ENCODE measurements at places on chromosomes 5 and 9.
A peak's percentile ranks its signal among the peaks of the same experiment; 100 is the strongest.

GRCh38 chr5:6766604-6767093 lies 53.4 kb downstream of the TENT4A start:
- DNase-seq: peak; percentile 83

DNA sequence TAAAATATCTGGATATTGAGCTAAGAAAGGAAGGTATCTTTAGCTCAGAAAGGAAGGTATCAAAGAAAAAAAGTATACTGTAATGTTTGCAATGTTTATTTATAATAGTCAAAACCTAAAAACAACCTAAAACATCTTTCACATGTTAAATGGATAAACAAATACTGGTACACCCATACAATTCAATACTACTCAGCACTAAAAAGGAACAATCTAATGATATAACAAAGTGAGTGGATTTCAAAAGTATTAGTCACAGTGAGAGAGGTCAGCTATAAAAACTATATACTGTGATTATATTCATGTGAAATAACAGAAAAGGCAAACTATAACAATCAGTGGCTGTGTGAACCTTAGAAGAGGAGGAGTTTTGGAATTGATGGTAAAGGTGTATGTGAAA lies 455.0 kb upstream of the FTMT start:
- DNase-seq: no peak

GRCh38 chr5:153699035-153699434 lies 208.6 kb downstream of the GRIA1 start:
- DNase-seq: no peak

DNA sequence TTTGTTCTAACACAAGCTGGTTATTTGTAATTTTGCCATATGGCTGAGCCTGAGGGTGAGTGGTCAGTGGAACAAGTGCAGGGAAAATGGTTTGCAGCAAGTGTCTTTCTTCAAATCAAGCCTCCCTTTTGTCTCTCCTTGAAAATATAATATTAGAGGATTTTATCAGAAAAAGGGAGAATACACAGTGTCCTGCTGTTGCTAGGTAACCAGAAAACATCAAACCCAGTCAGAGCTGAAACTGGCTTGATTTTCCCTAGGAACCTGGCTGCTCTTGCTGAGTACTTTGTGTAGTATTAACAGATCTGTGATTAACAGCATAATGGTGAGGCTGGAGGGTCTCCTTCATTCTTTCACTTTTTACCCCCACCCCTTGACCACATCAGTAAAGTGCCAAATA lies 314.0 kb downstream of the ARHGEF28 start:
- DNase-seq: no peak

GRCh38 chr5:68499987-68500386 lies 284.4 kb downstream of the PIK3R1 start:
- no peak for DNase-seq

DNA sequence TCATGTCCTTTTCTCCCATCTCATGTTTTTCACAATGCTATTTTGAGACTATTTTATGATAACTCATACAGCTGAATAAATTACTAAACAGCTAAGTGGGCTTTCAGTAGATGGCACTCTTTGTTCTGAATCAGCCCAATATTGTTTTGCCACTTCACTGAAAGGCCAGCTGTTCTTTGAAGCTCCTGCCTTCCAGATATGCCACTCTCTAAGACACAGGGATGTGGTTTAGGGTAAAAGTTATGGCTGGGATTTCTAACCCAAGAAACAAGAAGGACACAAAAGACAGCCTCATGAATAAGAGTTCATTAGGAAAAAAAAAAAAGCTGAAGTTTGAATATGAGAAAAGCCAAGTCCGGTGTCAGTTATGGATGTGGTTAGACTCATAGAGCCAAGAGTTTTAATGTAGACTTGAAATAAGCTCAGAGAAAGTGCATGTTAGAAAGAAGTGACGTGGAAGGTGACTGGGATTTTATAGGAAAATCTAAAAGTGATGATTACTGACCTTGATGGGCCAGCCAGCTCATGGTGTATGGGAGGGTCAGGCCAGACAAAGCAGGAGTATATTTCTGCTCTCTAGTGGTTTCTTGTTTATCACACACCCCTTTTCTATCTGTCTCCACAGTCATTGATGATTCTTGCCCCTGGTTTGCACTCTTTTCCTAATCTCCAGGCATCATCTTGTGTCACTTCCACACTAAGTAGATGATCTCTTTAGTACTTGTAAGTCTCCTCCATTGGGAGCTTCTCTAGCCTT lies 488.5 kb downstream of the NR2F1-AS1 start:
- no peak for DNase-seq

GRCh38 chr5:173290477-173291131 lies 37.6 kb downstream of the STC2 start:
- DNase-seq: no peak

DNA sequence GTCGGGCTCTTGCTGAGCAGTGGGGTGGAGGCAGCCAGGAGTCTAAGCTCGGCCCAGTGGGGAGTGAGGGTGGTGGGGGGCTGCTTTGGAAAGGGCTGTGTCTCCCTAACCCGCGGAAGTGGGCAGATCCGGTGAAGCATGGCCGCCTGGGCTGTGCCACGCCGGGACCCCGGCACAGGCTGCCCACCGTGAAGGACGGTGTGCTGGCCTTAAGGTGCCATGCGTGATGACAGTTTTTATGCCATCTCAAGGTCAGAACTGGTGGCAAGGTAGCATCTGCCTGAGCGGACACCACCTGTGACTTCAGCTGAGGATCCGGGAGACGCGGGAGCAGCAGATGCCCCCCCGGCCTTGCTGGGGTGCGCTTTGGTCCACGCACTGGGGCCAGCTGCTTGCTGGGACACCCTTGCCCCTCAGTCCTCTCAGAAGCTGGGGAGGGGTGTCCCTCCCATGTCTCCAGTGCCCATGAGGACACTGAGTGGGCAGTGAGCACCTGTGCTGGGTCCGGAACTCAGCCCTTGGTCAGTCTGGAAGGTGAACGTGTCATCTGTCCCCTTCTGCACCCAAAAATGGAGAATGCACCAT lies 53.9 kb downstream of the AHRR start:
- no peak for DNase-seq

GRCh38 chr5:4384649-4385048 lies 755.5 kb upstream of the ADAMTS16 start:
- DNase-seq: no peak

GRCh38 chr5:83750749-83751148 lies 30.1 kb upstream of the HAPLN1 start:
- no peak for DNase-seq

GRCh38 chr5:43425983-43426382 lies 13.8 kb upstream of the CCL28 start:
- DNase-seq: no peak

- no peak for DNase-seq
Measured at GRCh38 chr9:14911046-14911445, 818 bp upstream of the FREM1 start.

DNA sequence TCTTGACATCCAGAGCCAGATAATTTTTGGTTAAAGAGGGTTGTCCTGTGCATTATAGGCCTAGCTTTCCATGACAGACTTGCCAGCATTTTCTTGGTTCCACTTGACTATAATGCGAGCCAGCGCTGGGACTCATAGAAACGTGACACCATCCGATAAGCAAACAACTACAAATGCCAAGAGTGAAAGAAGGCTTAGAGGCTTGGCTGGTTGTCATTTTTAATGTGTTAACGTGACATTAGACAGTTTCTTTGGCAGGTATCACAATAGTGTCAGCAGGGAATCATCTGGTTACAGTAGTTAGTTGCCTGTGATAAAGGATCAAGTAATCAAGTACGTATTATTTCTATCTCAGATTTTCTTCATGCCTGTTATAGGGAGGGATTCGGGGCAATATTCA lies 20.0 kb upstream of the LIFR start:
- peak; percentile 92 for DNase-seq

GRCh38 chr5:142547445-142548380 lies 138.2 kb downstream of the FGF1 start:
- DNase-seq: no peak

DNA sequence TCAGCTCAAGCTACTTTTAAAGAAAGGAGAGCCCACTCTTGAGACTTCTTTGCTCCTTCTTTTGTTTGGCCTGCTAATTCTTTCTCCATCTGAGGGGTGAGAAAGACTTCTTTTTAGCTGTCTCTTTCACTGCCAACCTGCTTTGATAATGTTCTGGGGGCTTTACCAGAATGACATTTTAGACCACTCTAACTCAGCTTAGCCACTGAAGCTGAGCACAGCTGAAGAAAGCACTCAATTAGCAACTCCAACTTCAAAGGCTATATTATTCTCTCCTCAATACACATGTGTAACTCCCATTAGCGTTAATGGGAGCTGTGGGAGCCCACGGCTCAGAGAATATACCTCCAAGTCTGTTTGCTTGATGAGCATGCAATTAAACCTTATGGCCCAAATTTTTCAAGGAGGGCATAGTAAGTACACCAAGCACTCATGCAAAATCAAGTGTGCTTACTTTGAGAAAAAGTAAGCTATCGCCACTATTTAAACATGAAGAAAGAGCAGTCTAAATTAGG lies 815.4 kb upstream of the DMAC1 start:
- DNase-seq: no peak

Data from LNCaP clone FGC (cell line).